ENCODE measurements at places on chromosomes 7 and 10.

DNA sequence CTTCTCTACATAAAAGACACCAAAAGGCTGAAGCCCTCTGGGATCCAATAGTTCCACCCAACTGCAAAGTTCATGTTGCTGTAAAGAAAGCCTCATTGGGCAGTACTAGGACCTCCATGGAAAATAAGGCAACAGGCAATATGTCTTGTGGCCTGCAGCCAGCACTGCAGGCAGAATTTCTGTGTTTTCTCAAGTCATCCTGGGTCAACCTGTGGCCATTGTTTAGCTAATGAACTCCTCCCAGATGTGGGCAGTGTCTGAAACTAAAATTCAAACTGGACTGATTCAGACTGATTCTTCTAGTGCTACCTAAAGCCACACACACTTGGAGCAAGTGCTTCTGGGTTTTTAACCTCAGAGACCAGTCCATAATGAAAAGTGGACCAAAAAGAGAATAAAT is 141.5 kb downstream of the PPP1R17 start:
- DNase-seq = no peak

DNA sequence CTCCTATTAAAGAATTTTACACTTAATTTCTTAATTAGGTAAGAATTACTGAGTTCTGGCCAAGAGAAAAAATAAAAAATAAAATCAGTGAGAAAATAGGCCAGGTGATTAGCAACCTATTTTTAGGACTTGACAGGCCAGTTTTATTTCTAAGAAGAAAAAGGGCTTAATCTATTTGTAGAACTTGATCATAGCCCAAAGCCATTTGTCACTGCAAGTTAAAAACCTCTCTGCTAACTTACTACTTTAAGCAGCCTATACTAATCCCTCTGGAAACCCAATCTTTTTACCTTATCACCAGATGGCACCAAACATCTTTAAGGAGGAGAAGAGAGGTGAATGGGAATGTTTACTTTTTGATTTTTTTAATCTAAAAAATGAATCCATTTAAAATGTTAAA is 222.1 kb upstream of the RHOBTB1 start:
- DNase-seq = no peak

- no peak for DNase-seq
Observed at GRCh38 chr10:24449321-24449740, 240.4 kb downstream of the KIAA1217 start.

DNA sequence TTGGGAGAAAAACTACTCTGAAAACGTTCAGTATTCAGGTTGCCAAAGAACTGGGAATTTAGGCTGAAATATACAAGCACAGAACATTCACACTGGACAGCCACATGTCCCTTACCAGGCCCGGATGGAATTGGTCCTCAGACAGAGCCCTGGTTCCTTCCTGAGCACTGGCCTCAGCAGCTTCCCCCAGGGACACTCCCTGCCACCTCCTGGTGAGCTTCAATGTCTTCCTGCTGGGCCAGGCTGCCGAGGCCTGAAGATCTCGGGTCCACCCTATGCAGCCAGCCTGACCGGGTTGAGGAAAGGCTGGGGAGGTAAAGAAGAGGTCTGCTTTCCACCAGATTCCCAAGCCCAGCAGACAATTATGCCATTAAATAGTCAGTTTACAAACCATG is 24.8 kb downstream of the LEP start:
- DNase-seq = no peak

GRCh38 chr7:82235713-82236112 is 207.9 kb downstream of the CACNA2D1 start:
- DNase-seq = peak; percentile 39

DNA sequence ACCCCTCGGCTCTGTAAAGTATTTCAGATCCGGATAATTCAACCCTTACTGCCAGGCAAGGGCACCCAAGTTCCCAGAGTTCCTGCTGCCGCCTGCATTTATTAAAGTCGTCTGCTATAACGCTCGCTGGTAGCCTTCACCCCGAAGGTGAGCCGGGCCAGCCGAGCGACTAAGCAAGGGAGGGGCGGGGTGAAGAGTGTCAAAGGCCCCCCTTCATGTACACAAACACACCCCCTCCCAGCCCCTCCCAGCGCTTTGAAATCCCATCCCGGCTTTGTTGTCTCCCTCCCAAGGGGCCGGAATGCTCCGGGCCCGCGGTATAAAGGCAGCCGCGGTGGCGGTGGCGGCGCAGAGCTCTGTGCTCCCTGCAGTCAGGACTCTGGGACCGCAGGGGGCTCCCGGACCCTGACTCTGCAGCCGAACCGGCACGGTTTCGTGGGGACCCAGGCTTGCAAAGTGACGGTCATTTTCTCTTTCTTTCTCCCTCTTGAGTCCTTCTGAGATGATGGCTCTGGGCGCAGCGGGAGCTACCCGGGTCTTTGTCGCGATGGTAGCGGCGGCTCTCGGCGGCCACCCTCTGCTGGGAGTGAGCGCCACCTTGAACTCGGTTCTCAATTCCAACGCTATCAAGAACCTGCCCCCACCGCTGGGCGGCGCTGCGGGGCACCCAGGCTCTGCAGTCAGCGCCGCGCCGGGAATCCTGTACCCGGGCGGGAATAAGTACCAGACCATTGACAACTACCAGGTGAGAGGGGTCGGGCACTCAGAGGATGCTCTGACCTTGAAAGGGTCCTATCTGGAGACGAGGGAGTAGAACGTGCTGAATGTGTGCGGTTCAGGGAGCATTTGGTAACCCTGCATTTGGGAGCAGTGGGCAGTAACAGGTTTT is at the start of gene DKK1:
DKK1 (plus strand) TSS at position 349 of the 889 bp plus-strand sequence; CDS start at position 503, 154 bp downstream.
- DNase-seq = no peak

DNA sequence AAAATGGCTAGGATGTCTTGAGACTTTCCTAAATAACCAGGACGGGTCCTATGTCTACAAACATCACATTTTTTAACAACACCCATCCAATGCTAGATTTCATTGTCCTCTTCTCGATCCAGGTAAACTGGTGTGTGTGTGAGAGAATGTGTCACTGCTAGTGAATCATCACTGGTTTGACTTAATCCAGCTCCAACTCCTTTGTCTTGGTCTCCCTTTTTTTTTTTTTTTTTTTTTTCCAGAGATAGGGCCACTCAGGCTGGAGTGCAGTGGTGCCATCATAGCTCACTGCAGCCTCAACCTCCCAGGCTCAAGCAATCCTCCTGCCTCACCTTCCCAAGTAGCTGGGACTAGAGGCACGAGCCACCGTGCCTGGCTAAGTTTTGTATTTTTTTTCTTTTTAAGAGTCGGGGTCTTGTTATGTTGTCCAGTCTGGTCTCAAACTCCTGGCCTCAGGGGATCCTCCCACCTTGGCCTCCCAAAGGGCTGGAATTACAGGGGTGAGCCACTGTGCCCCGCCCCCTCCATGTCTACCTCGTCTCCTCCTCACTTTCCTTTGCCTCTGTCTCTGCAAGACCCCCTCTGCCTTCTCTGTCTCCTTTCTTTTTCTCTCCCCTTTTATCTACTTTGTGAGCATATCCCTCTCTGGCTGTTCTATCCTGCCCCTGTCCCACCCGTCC is 2.2 kb upstream of the UFSP1 start:
- peak; percentile 82 for DNase-seq

DNA sequence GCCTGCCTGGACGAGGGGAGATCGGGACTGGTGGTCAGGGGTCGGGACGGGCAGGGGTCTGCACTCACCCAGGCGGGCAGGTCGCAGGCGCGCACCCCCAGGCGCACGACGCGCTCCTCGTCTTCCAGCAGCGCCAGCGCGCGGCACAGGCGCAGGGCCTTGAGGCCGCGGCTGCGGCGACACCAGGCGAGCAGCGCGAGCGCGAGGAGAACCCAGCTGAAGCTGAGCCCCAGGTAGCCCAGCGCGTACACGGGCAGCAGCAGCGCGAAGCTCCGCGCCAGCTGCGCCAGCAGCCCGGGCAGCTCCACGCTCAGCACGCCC is 328 bp downstream of the ESYT2 start:
- DNase-seq = peak; percentile 86

DNA sequence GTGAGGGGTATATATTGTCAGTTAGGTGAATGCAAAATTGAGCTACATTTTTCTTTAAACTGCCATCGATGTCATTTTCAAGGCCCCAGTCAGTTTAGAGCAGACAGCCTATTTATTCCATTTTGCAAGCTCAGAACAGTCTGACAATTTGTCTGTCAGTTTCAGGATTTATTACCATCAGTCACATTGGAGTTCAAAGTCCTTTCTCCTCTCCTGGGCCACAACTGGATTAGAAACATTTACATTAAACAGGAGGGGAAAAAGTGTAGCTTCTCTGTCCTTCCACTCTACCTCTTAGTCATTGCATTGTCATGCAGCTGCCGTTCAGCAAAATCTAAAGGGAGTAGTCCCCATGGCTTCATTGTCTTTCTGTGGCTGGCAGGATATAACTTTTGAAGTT is 3.5 kb upstream of the GHITM start:
- no peak for DNase-seq

DNA sequence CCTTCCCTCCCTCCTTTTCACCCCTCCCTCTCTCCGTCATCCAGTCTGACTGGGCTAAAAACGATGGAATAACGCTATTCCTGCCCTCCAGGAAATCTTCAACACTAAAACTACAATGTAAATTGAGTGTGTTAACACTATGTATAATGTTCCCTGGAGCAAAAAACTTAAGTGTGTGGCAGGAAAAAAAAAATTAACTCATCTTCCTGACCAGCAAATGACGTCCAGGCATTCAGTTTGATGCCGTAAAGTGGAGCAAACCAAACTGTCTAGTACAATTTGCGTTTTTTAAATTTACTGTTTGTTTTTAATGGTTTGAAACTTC is 545 bp upstream of the MTPN start:
- DNase-seq = no peak

DNA sequence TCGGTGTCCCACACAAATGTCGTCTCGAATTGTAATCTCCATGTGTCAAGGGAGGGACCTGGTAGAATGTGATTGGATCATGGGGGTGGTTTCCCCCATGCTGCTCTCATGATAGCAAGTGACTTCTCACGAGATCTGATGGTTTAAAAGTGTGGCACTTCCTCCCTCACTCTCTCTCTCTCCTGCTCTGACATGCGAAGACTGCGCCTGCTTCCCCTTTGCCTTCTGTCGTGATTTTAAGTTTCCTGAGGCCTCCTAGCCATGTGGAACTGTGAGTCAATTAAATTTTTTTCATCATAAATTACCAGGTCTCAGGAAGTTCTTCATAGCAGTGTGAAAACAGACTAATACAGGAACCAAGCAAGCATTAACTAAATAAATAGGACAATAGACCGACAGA is 229.1 kb downstream of the GFRA1 start:
- no peak for DNase-seq

DNA sequence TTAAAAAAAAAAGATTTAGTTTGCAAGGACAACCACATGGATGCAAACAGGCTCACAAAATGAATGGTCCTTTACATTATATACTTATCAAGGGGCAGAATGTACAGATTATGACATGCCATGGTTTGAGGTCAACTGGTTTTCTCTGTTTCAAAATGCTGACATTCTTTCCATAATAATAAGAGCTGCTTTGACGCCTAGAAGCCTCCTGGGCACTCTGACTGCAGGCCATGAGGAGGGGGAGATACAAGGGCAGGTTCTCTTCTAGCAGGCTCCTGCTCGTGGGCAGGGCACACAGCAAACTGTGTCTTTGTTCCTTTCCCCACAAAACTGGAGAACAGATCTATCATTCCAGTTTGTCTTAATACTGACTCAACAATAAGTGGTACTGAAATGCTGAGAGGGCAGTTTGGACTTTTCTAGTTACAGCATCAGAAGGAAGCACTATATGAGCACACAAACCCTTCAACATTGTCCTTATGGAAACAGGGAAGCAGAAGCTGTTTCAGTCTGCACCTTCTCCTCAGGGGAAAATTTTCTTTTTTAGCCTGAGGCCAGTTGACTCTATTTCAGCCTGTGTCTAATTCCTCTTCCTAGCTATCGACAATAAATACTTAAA is 314.9 kb upstream of the AOAH start:
- no peak for DNase-seq

GRCh38 chr10:14665865-14666857 is 108.5 kb downstream of the FAM107B start:
- no peak for DNase-seq

DNA sequence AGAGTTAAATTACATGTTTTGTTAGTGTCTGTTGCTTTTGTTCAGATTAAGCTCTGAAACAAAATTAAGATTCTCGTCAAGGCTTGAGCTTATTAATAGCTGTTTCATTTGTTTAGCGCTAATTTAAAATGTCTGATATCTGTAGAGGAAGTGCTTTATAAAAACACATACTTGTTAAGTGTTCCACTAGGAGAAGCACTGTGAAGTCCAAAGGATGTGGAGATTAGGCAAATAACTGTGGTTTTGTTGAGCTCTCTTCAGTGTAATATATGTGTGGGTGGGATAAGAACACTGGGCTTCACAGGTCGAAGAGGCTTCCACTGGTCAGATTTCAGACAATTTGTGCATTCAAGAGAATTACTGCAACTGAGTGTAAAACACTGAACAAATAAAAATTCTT is 242.0 kb downstream of the AUTS2 start:
- DNase-seq = no peak

DNA sequence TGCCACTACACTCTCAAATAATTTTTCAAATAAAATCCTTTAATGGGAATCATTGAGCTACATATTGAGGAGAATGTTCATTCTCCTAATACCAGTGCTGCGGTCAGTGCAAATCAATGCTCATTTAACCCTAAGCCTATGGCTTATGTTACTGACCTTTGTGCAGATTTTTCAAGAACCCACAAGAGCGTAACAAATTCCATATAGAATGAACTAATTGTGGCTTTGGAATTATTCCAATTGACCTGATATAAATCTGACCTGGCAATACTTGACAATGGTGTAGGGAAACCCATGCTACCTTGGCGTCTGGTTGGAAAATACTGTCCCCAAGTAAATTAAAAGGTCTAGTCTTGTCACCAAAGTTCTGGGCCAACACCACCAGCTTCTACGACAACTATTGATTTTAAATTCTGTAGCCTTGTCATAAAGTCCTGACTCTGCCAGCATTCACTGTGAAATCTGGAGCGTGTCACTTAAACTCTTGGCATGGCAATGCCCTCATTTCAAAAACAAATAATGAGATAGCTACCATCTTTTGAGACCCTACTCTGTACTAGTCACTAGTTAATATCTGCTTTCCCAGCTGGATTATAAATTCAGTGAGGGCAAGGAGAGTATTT is 320.9 kb downstream of the AHR start:
- DNase-seq = no peak

GRCh38 chr7:81036057-81036456 is 117.2 kb upstream of the SEMA3C start:
- DNase-seq = no peak

GRCh38 chr10:83222300-83222699 is 917.0 kb upstream of the GHITM start:
- DNase-seq = no peak

GRCh38 chr7:29345590-29345989 is 151.0 kb downstream of the CHN2 start:
- DNase-seq = peak; percentile 7

DNA sequence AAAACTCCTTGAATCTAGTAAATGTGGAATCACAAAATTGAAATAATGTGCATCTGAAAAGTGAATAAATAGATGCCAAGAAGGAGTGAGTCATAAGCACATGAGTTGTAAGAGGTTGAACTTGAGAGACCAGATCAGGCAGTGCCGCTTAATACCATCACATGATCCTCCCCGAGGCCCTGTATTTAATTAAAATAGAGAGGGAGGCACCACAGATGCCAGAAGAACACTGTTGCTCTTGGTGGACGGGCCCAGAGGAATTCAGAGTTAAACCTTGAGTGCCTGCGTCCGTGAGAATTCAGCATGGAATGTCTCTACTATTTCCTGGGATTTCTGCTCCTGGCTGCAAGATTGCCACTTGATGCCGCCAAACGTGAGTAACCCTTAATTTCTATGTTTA is at the start of gene GPNMB:
GPNMB (plus strand) TSS at position 221 of the 400 bp plus-strand sequence; CDS start at position 304, 83 bp downstream.
- no peak for DNase-seq

- DNase-seq = no peak
Observed at GRCh38 chr7:37598824-37599223, 84.7 kb upstream of the GPR141 start.
